K562 (cell line): ENCODE measurements at places on chromosomes 5 and 9.

GRCh38 chr5:141672841-141673813 is 8.9 kb downstream of the ARAP3 start:
- DNase-seq, result no peak

DNA sequence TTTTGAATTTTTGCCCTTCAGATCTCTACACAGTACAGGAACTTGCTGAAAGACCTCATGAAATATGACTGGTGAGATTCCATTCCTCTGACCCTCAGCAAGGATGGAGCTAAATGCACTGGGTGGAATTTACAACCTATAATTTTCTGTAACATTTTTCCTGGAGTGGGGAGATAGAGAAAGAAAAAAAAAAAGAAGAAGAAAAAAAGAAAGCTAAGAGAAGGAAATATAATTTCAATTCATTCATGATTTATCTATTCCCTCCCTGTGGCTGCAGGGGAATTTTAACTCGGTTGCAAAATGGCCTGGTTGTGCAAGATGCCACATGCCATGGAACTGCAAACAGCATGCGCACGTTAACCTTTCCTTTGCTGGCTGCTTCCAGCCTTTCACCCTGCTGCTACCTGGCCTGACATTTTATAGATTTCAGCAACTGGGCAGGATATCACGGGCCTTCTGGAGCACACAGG is 155.4 kb downstream of the FSTL4 start:
- DNase-seq, result no peak

DNA sequence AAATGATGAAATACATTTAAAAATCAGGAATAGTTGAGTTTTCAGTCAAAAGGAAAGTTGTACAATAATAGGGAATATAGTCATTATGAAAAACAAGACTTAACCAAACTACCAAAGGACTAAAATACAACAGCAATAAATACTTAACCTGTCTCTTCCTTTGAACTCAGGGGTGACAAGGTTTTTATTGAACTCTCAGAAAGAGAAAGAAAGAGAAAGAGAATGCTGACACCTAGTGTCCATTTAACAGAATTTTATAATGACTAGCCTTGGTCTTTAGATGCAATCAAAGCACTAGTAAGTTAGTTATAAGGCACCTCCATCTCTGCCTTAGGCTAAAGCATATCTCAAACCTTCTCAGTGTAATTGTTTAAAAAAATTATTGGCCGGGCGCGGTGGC is 47.5 kb downstream of the UIMC1 start:
- DNase-seq, result peak; percentile 36

DNA sequence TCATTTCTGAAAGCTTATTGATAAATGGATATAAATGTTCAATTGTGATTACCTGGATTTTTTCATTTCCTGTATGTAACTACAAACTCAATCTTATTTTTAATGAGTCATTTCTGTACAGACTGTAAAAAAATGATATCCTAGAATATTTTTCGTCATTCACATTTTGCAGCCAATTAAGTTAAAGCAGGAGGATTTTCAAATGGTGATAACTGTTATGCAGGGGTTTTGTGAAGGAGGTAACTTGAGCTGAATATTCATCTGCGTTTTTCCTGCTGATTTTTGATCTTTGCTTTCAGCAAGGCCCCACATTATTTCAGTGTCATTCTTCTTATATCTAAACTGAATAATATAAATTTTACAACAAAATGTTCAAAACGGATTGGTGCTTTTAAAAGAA is 74.1 kb downstream of the SLF1 start:
- no peak for DNase-seq

DNA sequence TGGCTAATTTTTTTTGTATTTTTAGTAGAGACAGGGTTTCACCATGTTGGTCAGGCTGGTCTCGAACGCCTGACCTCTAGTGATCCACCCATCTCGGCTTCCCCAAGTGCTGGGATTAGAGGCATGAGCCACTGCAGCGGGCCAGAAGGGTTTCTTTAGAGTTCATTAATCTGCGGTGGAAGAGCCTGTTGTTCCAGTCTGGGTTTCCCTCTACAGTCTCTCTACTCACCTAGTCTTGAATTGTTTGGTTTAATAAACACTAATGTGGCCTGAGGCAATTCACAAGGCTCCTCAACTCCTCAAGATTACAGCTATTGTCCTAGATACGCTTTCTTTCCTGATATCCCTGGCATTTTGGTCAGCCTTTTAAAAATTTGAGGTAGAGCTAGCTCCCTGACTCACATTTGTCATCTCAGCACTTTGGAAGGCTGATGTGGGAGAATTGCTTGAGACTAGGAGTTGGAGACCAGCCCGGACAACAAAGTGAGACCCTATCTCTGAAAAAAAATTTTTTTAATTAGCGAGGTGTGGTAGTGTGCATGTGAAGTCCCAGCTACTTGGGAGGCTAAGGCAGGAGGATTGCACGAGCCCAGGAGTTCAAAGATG is 4.6 kb upstream of the SAR1B start:
- DNase-seq, result no peak

DNA sequence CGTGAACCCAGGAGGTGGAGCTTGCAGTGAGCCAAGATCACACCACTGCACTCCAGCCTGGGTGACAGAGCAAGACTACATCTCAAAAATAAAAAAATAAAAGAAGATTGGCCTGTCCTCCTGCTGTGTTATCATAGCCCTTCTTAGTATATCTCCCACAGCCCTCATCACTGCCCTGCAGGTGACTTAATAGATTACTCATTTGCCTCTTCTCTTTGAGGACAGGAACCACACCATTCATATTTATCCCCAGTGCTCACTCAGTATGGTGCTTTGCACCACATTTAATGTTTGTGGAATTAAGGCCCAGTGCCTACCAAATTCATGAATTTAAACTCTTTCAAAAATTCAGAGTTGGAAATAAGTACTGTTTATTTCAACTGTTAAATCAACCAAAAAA is 10.3 kb downstream of the IDNK start:
- no peak for DNase-seq
